ENCODE measurements at places on chromosomes 4 and X.
A peak's percentile ranks its signal among the peaks of the same experiment; 100 is the strongest.

DNA sequence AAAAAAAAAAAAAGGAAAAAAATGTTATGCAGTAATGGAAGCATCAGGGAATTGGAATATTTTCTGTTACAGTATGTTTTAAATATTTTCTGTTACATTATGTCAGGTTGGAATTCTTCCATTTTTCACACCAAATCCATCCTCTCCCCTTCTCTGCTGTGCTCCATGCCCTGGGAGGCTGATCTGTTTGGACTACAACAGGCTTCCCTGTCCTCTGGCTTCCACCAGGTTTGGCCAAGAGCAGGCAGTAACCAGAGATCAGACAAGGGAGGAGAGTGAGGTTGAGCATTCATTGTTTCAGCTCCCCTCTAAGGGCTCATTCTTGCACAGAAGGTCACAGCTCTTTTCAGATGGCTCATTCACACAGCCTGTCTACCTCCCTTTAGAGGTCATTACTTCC lies 11.7 kb upstream of the TMEM184C start:
- DNase-seq: no peak

GRCh38 chr4:115770046-115770543 lies 656.7 kb upstream of the NDST4 start:
- DNase-seq: no peak

DNA sequence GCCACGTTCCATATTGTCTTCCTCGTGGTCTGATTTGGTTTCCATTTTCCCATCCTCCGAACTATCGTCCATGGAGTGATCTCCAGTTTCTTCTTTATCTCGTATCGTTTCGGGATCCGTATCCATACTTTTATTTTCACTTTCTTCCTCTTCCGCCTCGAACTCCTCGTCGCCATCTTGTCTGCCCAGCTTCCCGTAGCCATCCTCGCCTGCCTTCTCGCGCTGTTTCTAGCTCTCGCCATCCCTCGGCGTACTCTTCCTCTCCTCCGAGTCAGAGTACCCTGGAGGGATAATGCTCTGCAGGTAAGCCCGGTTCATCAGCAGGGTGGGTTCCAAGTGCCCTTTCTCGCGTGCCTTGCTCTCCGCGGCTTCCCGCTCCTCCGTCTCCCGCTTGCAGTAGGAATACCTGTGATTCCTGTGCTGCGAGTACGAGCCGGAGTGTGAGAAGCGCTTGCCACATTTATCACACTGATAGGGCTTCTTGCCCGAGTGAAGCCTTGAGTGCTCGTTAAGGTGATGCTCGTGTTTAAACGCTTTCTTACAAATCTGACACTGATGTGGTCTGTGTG lies 134.5 kb upstream of the TAPT1 start:
- DNase-seq: no peak

GRCh38 chr4:69831646-69832325 lies 28.2 kb downstream of the SULT1E1 start:
- peak; percentile 20 for DNase-seq

- no peak for DNase-seq
Measured at GRCh38 chr4:58551676-58552075, 1441.5 kb upstream of the IGFBP7 start.

DNA sequence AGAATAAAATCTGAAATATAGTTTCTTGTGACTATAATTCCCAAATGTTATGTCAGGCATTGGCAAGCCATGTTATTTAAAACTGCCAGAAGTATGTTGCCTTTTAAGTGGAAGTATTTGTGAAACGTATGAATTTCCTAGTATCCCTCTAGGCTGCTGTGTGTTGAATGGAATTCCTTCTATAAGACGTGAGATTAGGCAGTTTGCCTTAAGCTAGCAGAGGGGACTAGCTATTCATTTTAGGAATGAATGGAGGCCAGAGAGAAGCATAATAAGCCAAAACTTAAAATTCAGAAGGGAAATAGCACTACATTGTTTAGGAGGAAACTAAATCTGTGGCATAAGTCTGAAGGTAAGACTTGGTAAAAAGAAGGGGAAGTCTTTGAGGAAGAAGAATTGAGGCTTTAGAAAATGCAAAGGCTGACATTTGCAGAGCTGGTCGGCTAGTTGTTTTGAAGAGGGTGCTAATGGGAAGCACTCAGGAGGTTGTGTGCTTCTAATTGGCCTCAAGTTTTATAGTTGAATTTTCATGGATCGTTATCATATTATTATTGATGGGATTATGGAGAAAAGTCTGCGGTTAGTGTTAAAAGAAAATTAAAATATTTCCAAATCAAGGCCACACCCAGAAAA lies 57.1 kb downstream of the TMEM131L start:
- no peak for DNase-seq

DNA sequence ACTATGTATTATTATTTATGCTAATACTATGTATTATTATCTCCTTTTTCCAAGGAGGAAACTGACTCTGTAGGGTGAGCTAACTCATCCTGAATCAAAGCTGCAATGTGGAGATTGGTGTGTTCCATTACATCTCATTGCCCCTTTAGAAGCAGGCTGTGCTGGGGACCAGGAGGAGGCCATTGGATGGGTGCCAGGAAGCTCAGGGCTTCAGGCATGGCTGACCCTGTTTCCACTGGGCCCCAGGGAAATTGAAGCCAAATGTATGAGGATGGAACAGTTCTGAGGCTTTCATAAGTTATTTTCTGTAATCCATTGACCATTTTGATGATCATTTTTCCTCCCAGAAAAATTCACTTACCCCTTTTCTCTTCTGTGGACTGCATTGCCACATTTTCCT lies 418.8 kb upstream of the ZFP42 start:
- DNase-seq: no peak

GRCh38 chrX:87728024-87728423 lies 210.4 kb downstream of the KLHL4 start:
- DNase-seq: no peak

DNA sequence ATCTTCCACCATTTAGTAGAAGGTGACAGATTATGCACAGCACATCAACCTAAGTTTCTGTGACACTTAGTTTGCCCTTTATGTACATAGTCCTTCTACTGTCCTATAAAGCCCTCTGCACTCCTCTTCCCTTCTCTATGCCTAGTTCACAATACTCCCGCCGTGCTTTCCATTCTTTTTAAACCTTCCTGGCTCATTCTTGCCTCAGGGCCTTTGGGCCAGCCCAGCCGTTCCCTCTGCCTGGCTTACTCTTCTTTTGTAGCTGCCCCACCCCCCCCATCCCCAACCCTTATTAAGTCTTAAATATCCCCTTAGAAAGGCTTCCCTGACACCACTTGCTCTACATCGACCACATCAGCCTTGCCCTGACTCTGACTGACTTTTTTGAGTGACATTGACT lies 33.0 kb downstream of the SGMS2 start:
- no peak for DNase-seq

GRCh38 chr4:56880572-56880971 lies 27.1 kb upstream of the REST start:
- DNase-seq: no peak

GRCh38 chr4:55178226-55179005 lies 53.0 kb upstream of the KDR start:
- no peak for DNase-seq

- DNase-seq: no peak
Measured at GRCh38 chr4:72318421-72319170, 250.4 kb downstream of the ADAMTS3 start.

- no peak for DNase-seq
Measured at GRCh38 chr4:116590648-116591047, 494.7 kb downstream of the TRAM1L1 start.

GRCh38 chr4:8534129-8534528 lies 46.1 kb upstream of the GPR78 start:
- no peak for DNase-seq

GRCh38 chrX:133587818-133588217 lies 172.5 kb upstream of the GPC4 start:
- no peak for DNase-seq

GRCh38 chrX:127085939-127086338 lies 266.4 kb downstream of the PRR32 start:
- no peak for DNase-seq

GRCh38 chrX:40832723-40833122 lies 97.4 kb upstream of the MED14 start:
- no peak for DNase-seq

DNA sequence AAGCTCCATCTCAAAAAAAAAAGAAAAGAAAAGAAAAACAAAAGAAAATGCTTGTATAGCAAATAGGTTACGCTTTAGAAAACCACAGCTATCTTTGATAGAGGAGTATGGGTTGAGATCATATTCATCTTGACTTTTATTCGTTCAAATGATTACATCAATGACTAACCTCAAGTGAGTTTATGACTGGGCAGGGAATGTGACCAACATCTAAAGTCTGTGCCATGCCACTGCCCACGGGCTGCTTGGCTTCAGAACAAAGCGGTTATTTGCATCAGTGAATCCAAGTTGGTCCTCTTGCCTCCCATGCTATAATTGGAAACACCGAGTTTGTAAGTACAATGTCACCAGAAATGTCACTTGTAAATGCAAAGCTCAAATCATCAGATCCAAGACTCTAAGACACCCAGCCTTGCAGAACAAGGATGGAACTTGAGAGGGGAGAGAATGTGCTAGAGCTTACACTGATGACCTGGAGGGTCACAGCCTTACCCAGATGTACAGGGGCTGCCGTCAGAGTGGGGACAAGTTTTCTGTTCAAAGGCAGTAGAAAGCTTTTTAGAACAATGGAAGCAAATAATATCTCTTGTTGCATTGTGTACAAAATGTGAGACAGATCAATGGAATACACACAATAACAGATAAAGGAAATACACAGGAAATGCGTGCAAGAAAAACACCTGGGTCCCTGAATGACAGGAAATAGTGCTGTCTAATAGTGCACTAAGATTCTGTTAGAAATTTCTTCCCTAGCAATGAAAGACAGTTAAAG lies 8.4 kb upstream of the OPN1LW start:
- DNase-seq: peak; percentile 47

DNA sequence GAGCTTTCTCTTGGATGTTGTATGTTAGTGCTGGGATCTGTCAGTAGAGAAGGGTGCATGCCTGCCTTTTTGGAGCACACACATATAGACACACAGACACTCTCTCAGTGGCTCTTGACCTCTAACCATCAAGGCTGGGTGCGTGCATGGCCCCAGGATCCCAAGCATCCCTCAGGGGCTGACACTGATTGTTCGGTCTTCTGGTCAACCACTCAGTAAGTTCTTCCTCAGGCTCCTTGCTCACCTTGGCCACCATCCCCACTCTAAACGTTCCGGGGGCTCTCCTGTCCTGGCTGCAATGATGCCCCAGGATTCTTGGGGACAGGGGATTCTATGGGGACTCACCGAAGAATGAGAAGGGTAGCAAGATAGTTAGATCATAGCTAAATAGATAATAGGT lies 179.6 kb downstream of the SHOX start:
- DNase-seq: no peak

DNA sequence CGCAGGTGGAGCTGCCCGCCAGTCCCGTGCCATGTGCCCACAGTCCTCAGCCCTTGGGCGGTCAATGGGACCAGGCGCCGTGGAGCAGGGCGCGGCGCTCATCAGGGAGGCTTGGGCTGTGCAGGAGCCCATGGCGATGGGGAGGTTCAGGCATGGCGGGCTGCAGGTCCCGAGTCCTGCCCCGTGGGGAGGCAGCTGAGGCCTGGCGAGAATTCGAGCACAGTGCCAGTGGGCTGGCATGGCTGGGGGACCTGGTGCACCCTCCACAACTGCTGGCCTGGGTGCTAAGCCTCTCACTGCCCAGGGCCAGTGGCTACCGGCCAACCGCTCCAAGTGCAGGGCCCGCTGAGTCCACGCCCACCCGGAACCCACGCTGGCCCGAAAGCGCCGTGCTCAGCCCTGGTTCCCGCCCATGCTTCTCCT lies 646.5 kb downstream of the GABRG1 start:
- DNase-seq: no peak

- DNase-seq: no peak
Measured at GRCh38 chr4:10861036-10861435, 176.5 kb upstream of the CLNK start.

DNA sequence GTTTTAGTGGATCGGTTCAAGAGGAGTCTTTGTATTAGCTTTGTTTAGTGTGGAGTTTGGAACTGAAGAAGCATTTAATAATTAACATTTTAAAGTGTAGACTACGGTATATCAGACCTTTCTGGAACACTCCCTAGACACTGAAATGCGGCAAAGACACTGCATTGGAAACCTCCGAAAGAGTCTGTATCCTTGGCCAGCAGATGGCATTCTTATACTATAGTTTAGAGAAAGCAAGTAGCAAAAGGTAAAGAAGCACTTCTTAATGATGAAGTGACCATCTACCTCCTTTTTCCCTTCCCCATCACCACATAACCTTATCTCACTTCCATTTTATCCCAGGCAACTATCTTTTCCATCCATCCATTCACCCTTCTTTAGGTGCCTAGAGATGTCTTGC lies 7.6 kb downstream of the FABP2 start:
- peak; percentile 54 for DNase-seq

DNA sequence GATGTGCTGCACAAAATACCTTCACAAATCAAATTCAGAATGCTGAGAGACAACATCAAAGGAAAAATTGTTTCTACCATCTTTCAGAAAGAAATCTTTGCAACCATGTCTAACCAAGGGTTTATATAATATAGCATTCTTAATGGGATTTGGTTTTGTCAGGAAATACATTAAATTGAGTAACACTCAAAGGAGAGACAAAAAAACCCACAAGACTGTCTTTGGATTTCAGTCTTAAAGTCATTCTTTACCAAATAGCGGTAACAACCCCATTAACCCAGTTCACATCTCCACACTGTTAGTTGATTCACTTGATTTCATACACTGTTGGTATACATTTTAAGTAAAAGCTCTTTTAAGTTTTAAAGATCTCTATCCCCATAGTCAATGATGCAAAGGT lies 145.7 kb upstream of the EDNRA start:
- DNase-seq: no peak

DNA sequence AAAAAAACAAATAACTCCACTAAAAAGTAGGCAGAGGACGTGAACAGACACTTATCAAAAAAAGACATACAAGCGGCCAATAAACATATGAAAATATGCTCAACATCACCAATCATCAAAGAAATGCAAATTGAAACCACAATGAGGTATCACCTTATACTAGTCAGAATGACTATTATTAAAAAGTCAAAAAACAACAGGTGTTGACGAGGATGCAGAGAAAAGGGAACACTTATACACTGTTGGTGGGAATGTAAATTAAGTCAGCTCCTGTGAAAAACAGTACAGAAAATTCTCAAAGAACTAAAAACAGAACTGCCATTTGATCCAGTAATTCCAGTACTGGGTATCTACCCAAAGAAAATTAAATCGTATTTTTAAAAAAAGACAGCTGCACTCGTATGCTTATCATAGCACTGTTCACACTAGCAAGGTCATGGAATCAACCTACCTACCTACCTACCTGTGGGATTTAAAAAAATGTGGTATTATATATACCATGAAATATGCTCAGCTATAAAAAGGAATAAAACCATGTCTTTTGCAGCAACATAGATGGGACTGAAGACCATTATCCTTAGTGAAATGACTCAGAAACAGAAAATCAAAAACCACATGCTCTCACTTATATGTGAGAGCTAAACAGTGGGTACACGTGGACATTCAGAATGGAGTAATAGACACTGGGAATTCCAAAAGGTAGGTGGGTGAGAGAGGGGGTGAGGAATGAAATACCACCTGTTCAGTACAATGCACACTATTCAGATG lies 24.8 kb upstream of the PTPN13 start:
- DNase-seq: no peak

- no peak for DNase-seq
Measured at GRCh38 chrX:69154051-69154450, 11.2 kb downstream of the PJA1 start.

- DNase-seq: peak; percentile 21
Measured at GRCh38 chrX:24259544-24260240, 54.2 kb downstream of the SUPT20HL2 start.

Measured in CD4-positive, alpha-beta T cell treated with Interleukin-12 subunit alpha and Interleukin-12 subunit beta, for 1 hour (primary cell).